ENCODE measurements at places on chromosomes 16 and 17.

DNA sequence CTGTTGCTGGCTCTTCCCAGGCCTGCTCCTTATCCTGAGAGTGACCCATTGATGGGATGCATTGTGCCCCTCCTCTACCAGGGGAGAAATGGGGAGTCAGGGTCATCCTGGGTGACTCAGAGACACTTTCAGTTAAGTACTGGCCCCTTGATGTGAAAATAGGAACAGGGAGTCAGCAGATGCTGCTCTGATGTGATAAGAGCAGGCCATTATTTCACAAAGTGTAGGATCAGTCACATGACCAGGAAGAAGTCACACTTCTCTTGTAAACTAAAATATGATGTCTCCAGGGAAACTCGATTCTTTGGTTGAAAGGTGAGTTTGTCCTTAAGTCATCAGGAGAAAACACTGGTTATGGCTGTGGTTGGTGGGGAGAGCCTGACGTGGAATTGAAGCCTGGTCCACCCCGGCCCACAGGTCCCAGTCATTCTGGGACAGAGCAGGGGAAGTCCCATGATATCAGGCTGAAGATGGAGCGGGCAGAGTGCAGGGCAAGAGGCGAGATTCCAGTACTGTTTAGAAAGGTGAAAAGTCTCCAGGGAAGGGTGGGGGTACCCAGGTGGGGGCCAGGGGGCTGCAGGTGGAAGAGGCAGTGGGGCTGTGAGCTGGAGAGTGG, 88.6 kb upstream of the NLRP1 start:
- no peak for DNase-seq

DNA sequence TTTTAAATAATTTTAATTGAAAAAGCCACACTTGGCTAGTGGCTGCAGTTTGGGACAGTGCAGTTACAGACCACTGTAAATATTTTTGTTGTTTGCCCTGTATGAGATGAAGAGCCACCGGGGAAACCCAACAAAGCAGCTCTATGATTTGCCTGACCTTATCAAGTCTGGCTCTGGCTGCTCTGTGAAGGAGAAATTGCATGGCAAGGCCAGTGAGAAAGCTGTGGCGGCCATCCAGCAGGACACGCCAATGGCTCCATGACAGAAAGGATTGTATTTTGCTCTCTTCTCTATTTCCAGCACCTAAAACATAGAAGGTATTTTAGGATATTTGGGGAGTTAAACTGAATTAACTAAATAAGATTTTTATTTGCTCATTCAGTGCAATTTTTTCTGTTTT, 330.0 kb upstream of the DYNLRB2 start:
- no peak for DNase-seq

GRCh38 chr17:76772842-76773525, 35.1 kb downstream of the MFSD11 start:
- no peak for DNase-seq

DNA sequence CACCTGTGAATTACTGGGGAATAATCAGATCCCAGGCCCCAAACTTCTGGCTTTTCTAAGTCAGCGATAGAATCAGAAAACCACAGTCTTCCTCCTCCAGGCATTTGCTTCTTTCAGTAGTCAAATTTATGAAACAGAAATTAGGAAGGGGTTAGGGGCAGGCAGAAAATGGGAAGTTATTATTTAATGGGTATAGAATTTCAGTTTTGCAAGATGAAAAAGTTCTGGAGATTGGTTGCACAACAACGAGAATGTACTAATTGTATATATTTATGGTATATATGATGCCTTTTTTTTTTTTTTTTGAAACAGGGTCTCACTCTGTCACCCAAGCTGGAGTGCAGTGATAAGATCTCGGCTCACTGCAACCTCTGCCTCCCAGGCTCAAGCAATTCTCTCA, 23.5 kb downstream of the ORC6 start:
- no peak for DNase-seq

DNA sequence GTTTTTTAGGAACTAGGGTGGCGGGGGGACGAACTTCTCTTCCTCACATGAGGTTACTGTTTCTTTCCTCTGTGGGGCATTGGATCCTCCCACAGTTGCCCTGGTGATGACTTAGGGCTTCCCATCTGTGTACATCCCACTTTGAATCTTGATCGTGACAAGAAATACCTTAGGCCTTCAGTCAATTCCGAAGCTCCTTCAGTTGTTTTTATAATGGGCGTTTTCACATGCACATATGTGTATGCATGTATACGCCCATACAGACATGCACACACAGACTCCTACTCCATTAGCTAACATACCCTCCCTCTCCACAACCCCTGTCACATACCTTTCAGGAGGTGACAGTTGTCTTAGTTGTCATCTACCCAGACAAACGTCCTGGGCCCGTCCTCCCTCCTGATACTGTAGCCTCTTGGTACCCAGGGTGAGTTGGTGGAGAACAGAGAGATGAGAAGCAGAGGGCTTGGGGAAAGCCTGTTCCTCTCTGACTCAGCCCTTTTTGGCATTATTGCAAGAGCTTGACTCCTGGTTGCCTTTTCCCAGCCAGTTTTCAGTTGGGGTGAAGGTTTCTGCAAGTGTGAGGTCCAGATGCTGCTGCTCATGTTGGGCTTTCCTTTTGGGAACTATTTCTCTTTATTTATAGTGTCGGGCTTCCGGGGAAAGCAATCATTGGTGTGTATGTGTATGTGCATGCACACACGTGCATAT, 2.2 kb upstream of the AOC2 start:
- no peak for DNase-seq

GRCh38 chr16:33877-34647, 19.3 kb downstream of the POLR3K start:
- no peak for DNase-seq

GRCh38 chr17:79788989-79789942, 7.6 kb downstream of the CBX8 start:
- DNase-seq, result no peak

DNA sequence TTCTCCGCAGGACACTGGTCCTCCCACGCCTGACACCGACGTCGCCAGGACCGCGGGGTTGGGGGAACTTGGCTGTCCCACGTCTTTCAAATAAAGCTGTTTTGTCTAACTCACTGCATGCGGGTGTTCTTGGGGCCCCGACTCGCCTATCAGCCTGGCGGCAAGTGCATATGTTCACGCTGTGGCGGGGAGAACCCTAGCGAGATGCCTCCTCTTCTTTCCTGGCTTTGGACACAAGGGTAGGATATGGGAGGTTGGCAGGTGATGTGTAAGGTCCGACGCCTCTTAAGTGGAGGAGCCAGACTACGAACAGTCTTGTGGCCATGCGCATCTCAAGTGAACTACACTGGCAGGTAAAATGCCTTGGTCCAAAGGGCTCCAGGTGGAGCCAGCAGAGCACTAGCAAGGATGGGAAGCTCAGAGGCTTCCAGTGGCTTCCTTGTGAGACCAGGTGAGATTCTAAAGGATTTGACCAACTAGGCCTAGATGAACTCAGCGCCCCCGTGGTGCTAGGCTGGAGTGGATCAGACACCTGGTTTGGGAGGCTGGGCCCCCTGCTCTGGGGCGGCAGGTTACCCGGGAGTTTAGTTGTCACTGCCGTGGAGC, 873 bp upstream of the RPS2 start:
- no peak for DNase-seq

- peak; percentile 44 for DNase-seq
Measured at GRCh38 chr17:44014437-44015172, at the start of gene TMEM101. TMEM101 (minus strand) TSS chr17:44014963; CDS start chr17:44014952, 11 bp downstream.

DNA sequence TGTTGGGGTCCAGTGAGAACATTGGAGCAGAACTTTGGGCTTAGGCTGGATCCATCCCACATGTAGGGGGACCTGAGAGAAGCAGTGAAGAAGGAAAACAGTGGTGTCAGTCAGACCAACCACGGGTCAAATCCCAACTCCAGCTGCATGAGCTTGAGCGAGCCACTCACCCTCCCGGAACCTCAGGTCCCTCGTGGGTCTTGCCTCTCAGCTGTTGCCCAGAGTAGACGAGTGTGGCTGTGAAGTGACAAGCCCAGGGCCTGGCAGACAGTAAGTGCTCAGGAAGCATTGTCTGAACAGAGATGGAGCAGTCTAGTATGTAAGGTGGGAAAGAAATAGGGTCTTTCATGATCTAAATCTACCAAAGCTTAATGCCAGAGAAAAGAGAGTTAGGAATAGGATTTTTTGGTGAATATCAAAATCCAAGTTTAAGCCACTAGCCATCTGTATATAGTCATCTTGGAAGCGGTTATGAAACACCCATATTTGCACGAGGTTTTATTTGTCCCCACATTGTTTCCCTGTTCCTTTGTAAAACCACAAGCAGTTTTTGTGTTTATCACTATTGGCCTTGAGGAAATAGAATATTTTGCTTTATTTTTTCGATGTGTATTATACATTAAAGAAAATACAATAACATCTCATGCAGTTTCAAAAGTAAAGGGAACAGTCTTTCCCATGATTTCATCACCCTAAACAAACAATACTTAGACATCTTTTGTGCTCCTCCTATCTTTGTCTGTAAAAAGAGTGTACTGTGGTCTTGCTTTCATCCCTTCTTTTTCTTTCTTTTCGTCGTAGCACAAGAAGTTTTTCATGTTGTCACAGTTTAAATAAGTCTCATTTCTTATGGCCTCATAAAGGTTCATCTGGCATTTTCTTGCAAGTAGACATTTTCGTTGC, 112.0 kb downstream of the CLEC16A start:
- DNase-seq, result no peak

GRCh38 chr16:27556471-27556870, 6.5 kb downstream of the KATNIP start:
- DNase-seq, result no peak

DNA sequence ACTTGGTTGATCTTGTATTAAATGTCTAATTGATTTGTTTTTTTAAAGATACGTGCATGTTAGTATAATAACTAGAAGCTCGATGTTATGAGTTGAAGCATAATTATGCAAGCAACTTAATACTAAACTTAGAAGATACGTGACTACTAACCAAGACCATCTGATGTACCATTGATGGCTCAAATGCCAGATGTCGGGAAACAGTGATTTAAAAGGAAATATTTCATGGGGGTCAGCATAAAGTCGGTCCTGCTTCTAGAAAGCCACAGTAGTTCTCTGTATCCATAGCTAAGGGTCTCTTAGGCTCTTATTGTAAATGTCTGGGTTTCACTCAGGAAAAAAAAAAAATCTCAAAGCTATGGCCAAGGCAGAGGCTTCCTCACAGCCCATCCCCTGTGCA, 61.2 kb upstream of the RBFOX1 start:
- DNase-seq, result no peak

GRCh38 chr17:6670999-6671398, 19.4 kb downstream of the C17orf100 start:
- no peak for DNase-seq

- DNase-seq, result no peak
Measured at GRCh38 chr16:13559624-13560023, 360.3 kb upstream of the ERCC4 start.

DNA sequence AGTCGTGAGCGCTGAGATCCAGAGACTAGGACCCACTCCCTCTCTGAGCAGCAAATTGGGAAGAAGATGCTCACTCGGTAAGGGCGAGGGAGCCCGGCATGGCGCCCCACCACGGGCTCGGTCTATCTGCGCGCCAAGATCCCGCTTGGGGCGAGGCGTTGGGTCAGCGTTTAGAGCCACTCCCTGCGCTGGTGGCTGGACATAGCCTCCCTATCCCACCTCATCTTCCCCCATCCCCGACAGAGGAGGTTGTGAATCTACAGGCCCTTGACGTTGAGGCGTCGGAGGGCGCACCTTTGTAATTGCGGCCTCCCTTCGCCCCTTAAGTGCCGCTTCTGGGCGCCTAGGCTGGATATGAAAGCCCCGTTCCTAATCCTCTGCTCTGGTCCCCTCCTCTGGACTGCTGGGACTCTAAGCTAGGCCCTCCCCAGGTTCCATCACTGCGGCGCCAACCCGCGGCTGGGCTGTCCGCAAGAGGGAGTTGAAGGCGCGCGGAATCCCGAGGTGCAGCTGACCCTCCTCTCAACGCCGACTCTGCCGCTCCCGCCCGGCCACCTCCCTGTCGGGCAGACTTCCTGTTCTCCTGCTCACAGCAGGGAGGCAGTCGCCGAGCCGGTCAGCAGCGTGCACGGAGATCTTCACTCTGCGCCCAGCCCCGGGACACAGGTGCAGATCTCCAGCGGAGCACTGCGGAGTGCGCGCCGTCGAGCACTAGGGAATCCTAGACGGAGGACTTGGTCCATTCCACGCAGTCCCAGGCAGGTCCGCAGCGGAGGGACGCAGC, 16.1 kb upstream of the HOXB9 start:
- no peak for DNase-seq

DNA sequence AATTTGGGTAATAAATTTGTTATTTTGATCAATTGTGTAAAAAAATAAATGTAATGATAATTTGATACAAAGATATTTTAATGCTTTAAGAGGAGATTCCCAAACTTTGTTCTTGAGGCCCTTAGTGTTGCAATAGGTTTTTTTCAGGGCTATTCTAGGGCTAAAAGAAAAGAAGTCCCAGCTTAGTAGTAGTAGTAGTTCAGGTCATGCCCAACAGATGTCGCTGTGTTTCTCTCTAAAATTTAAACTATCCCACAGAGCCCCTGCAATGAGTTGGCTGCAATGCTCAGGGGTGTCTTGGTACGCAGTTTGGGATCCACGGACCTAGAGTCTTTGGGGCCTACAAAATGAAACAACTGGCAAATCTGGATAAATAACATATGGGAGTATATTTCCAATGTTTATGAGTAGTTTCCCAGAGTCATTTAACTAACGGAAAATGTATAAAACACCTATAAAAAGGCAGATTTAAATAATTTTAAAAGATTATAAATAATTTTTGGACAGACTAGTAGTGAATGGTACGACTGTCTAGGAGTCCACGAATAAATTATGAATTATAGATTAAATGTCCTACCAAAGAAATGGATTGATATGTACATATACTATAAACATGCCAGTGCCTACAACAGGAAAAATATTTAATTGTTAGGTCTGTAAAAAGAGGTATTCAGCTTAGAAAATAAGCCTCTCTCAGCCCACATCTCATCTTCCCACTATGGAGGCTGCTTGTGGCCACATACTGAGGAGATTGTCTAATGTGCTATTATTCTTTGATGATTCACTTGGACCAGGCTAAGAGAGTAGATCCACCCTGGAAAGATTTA, 228.5 kb upstream of the PMFBP1 start:
- DNase-seq, result no peak

DNA sequence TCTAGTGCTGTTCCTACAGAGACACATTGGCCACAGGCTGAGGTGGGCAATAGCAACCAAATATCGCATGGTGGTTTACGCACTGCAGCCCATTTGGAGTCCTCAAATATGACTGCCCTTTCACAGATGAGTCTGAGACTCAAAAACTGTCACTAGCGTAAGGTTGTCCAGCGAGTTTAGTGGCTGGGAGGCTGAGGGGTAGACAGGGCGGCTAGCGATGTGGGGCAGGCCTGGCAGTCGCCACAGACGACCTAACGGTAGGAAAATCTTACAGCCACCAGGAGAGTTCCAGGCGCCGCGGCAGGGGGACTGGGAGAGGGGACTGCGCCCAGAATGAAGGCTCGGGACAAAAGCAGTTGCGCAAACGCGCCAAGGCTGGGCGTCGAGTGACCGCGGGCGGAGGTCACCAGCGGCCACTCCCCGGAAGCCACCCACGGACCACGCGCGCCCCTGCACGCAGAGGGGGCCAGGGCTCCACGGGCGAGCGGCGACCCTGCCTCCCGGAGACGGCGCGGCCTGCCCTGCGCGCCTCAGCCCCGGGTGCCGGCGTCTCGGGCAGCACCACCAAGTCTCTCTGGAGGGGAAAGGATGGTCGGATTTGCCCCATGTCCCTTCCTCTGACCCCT, 699 bp upstream of the MAP1LC3B start:
- DNase-seq, result no peak

Data from NCI-H187 treated with DMSO at 0.1 percent for 48 hours (cell line).